ENCODE measurements at places on chromosomes 4 and X.

DNA sequence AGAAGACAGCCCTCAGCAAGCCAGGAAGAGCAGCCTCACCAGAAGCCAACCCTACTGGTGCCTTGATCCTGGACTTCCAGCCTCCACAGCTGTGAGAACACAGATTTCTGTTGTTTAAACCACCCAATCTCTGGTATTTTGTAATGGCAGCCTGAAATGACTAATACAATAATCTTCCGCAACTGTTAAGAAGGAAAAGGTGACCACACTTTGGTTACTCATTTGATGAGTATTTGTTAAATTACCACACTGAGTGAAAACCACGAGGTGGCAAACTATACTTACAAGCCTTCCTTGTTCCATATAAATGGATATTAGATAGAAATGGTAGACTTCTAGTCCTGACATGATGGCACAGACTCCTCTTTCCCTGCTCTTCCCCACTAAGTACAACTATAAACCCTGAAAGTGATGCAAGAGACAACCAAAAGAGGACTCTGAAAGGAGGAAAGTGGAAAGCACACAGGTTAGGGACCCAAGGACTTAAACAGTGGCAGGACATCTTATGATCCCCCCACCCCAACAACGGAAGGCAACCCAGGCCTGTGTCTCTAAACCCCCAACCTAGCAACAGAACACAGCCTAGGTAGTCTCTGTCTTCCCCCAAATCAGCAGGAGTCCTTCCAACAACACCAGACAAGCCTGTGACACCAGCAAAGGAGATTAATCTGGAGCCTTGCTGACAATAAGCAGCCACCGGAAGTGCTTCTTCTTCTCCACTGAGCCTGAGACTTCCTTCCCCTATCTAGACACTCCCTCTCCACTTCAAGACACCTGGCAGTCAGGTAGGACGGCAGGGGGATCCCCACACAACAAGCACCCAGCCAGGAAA, 12.3 kb downstream of the ZNF182 start:
- DNase-seq: no peak

DNA sequence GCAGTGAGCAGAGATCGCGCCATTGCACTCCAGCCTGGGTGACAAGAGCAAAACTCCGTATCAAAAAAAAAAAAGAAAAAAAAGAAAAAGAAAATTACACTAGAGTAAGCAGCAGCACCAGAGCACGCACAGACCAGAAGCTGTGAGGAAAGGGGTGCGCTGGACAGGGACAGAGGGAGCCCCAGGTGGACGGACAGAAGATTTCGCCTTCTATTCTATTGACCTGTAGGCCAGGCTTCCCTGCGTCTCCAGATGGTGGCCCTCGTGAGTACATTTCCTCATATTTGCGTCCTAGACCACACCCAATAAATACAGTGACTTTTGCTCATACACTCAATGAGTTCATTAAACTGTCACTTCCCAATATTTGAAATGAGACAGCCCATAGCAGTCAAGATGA, 19.1 kb downstream of the MTNR1A start:
- DNase-seq: no peak

DNA sequence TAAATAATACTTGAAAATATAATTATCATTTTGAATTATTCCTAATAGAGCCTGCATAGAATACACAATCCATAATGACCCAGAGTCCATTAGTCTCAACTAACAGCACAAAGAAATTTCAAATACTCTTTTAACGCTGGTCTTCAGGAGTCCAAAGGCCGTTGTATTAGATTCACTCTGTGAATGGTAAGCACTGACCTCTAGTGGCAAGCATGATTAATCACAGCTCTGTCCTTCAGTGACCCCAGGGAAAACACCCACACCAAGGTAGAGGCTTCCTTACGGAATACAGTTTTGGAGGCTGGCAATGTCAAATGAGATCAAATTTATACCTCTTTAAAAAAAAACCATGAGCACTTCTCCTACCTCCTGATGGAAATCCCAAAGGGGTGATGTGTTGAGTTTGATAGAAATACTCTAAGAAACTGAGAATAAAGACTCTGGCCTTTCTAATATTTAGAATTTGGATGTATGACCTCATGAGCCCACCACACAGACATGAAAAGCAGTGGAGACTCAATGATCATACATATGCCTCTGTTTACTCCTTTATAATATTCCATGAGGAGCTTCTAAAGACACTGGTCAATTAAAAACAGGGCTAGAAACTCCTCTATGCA, 147.2 kb upstream of the DKK2 start:
- DNase-seq: peak; percentile 59

- no peak for DNase-seq
These were observed 58.4 kb downstream of the FAM53A start for GRCh38 chr4:1625600-1626138.

All from hindlimb muscle (tissue), 1 donor.